ENCODE measurements at places on chromosomes 7 and 10.

GRCh38 chr10:67518756-67519155, 177.2 kb downstream of the CTNNA3 start:
- DNase-seq, result no peak

DNA sequence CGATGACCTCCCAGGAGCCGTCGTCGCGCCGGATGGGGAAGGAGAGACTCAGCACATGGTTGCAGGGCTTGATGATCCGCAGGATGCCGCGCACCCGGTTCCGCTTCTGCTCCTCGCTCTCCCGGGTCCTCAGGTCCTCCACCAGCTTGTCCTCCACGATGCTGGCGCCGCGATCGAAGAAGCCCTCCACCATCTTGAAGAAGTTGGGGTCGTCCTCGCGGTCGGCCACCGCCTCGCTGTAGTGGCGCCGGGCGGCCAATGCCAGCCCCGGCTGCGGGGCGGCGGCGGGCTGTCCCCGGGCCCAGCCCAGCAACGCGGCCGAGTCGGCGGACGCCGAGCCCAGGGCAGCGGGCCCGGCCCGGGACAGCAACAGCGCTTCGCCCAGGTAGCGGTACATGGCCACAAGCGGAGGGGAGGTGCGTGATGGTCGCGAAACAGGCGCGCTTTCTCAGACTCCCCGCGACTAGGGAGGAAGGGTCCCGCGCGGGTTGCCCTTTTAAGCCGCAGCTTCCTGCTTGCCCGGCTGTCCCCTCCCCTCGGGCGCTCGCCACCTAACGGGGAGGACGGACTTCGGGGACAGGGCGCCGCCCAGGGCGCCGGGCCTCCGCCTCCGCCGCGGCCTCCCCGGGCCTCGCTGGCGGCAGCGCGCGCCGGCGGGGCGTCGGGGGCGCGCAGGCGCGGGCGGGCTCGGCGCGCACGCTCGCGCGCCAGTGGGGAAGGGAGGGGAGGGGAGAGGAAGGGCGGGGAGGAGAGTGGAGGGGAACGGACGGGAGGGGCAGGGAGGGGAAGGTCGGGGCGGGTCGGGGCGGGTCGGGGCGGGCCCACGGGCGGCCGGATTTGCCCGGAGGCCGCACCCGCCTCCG, at the start of the genes GLUD1 and SHLD2:
Gene GLUD1 (minus strand): TSS at position 471 of the 863 bp plus-strand sequence. CDS start 74 bp downstream, at position 397.
Gene SHLD2 (plus strand): TSS at position 834 of the 863 bp plus-strand sequence. CDS start 56,149 bp downstream, outside the sequence.
- DNase-seq, result peak; percentile 82

- no peak for DNase-seq
Measured at GRCh38 chr7:16804674-16805439, at the start of gene AGR2. AGR2 (minus strand) TSS chr7:16804999; CDS start chr7:16801796, 3,203 bp downstream.

DNA sequence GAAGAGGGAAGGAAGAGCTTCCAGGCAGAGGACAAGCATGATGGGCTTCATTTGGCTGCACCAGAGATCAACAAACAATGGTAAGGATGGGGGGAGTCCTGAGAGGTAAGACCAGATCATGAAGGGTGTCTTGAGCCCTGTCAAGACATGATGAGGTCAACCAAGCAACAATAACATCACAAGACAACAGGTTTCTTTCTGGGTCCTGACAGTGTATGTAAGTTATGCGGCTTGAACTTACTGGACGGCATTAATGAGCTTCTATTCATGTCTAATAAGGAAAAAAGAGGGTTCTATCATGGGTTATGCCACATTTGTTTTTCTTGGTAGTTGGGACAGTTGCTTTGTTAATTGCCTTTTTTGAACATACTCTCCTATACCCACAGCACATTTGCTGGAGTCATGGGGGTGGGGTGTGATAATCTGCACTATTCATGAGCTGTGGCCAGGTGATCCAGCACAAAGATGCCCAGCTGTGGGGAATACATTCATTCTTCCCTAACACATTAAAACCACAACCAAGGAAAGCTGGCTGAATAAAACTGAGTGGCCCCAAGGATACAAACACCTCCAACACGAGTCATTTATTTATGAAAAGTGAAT, 168.8 kb upstream of the KLF14 start:
- DNase-seq, result no peak

GRCh38 chr7:116097365-116098009, 66.9 kb upstream of the TFEC start:
- peak; percentile 5 for DNase-seq

GRCh38 chr10:61895898-61896600, 5.5 kb upstream of the ARID5B start:
- DNase-seq, result no peak

DNA sequence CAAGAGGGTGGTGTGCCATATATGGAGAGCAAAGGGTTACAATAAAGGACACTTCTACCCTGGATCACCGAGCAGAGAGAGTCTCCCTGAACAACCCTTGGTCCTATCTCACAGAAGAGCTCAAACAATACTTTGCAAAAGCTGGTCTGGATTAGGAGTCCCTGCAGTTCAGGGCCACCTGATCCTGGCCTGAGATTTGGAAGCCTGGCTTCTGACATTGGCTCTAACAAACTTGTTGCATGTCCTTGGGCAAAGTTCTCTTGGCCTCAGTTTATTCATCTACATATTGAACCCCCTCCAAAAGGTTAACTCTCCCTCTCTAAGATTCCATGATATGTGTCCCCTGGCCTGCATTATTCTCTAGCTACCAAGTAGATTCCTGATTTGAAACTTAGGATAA, 1.7 kb downstream of the RBP4 start:
- no peak for DNase-seq

DNA sequence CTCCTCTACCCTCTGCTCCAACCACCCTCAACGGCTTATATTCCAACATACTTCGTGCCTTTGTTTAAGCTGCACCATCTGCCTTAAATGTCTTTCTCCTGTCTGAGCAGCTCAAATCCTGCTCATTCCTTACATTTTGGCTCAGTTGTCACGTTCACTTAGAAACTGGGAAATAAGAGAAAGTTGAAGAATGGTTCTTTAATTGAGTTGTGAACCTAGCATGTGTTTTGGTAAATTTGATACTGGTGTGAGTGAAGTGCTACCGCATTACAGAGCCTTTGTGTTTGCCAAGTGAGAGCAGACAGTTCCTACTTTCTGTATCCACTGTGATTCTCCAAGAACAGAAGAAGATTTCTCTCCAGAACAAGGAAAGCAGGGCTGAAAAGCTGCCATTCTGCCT, 54.3 kb downstream of the EPDR1 start:
- DNase-seq, result no peak

GRCh38 chr7:99194301-99194700, 13.6 kb downstream of the KPNA7 start:
- no peak for DNase-seq

GRCh38 chr10:60536529-60537114, 146.9 kb upstream of the ANK3 start:
- DNase-seq, result no peak

GRCh38 chr10:75272896-75273295, 37.1 kb upstream of the COMTD1 start:
- DNase-seq, result no peak

DNA sequence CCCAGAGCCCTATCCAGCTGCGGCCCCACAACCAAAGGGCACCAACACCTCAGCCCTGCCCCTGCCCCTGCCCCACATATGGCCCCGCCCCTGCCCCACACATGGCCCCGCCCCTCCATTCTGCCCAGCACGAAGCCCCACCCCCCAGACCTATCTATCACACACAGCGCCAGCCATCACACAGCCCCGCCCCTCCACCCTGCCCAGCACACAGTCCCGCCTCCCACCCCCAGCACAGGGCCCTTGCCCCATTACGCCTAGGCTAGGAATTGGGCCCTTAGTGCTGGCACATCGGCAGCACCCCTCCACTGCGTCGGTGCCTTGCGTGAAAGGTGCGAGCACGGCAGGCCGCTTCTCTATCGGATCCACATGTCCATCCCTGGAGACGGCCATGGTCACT, 126.8 kb downstream of the MAD1L1 start:
- peak; percentile 68 for DNase-seq

GRCh38 chr10:1486841-1487687, 250.3 kb downstream of the ADARB2 start:
- DNase-seq, result no peak

DNA sequence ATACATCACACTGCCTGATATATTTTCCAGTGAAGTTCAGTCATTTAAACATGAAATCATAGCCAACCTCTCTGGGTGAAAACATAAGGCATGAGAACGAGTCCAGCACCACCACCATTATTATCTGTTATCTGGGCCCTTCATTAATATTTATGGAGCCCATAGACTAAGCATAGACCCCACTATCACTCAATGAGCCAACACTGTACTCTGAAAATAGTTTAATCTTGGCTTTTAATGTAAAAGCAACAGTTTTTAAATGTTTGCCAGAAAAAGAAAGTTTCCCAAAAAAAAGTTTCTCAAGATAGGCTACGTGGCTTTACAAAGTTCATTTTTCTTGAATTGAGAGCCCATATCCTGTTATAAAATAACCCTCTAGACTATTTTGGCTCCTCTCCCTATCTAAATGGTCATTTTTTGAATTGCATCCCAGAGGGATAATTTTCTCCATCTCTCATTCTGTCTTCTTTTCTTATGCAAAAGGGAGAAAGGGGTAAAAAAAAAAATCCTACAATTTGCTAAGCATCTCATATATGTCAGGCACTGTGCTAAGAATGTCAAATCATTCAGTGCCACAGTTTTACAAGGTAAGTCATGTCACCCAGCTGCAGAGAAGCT, 66.1 kb downstream of the FZD1 start:
- no peak for DNase-seq

DNA sequence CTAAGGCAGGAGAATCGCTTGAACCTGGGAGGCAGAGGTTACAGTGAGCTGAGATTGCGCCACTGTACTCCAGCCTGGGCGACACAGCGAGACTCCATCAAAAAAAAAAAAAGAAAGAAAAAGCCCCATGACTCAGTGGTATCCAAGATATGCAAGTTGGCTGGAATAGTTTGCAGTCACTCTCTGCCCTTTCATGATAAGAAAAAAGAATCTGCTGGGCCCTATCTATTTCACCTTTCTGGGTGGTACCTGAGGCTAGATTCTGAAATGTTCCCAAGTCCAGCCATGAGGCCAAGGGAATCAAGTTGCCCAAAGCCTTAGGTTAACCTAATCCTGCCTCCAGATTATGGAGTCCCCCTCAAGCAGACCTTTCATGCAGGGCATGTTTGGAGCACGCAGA, 24.3 kb downstream of the NKX2-3 start:
- DNase-seq, result no peak

DNA sequence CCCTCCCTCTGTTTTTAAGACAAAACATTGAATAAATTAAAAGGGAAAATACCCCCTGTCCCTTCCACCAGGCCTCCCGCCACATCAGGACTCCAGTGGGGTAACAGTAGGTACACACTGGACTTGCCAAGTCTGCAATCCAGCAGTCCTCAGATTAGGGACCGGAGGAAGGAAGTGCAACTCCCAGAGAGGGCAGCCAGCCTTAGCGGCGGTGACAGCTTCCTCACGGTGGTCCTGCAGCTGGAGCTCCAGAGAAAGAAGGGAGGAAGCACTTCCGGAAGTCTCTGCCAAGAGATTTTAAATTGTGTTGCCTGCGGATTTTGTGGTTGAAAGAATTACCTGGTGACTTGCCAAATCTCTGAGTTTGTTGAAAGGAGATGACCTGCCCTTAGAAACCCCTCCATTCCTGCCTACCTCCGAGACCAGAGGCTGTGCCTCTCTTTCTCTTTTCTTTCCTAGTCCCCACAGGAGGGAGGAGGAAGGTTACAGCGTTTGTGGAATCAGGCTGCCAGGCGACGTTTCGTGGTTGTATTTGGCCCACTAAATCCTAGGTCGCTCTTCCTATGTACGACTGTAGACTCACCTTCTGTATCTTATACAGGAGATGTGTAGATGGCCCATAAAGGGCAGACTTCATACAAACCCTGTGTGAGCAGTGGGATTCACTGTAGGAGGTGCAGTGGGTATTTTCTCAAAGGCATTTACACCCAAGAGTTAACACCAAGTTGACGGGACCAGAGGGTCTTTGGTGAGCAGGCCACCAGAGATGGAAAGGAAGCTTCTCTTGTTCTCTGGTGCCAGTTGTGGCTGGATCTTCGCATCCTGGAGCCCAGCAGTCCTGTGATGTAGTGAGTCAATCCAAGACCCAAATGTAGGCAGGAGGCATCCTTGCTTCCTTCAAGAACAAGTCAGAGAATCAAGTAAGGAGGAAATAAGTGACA, 77.9 kb downstream of the INSIG1 start:
- no peak for DNase-seq

- DNase-seq, result no peak
Measured at GRCh38 chr10:43197834-43198681, 59.8 kb downstream of the CSGALNACT2 start.

DNA sequence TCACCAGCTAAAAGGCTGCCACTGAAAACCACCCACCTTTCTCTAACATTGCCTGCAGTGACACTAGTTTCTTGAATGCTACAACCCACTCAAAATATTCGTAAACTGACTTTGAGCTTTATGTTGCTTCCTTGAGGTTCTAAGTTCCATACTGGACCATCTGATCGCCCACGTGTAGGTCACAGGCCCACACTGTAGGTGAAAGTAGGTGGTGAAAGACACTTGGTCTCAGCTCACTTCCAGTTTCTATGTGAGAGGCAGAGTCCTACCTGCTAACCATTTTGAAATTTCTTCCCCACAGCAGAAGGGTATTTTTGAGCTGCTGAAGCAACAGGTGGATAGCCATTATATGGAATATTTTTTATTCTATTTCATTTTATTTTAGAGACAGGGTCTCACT, 97.3 kb downstream of the MYO3A start:
- DNase-seq, result no peak

DNA sequence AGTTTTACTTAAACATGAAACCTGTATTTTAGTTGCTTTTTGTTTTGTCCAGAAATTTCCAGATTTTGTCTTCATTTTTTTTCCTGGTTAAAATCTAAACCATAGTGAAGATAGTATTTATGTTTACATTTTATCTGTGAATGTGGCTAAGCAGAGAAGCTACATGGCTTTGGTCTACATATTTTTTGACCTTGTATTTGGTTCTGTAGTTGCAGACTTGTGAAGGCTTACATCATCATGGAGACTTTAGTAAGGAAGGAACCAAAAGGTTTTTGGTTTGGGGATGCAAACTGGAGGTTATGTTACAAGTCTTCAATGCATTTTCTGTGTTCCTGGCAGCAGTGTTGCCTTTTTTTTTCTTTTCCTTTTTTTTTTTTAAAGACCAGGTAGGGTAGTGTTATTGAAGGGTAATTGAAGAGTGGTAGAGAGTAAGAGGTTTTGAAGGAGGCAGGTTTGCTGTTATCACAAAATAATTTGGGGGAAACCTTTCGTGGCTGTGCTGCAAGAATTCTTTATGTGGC, 30.9 kb upstream of the VDAC2 start:
- DNase-seq, result no peak

DNA sequence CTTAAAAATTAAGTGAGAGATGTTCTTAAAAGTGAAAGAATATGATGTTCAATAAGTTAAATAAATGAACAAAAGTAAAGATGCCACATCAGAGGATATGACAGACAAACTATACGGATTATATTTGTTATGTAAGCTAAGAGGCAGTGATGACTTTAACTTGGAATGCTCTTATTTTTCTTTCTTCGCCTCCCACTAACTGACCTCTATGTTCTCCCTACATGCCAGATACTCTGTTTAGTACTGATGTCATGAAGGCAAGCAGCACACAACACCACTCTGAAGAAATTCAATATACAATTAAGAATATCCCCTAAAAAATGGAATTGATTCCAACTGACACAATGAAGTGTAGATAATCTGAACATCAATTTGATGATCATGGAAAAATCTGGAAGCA, 223.4 kb downstream of the DOCK4 start:
- no peak for DNase-seq

GRCh38 chr7:71900556-71900955, 511.6 kb downstream of the CALN1 start:
- no peak for DNase-seq
